ENCODE measurements at places on chromosomes 3 and 15. TPM values are rescaled to one million over a fixed set of nuclear protein-coding genes. Genes with fewer than 3 reads are reported as not detected.

TGM5 gene
- not detected for total RNA-seq

FBN1 gene
- total RNA-seq, result 315 TPM

AHSG gene
- not detected for total RNA-seq

TSPAN3 gene
- 280 TPM for total RNA-seq

SNX22 gene
- 0.28 TPM for total RNA-seq
